ENCODE measurements at places on chromosomes 7 and 10.

GRCh38 chr7:102080019-102080433 lies 206.6 kb upstream of the SH2B2 start:
- DNase-seq, result no peak

GRCh38 chr7:10521306-10521705 lies 452.4 kb upstream of the PHF14 start:
- no peak for DNase-seq

DNA sequence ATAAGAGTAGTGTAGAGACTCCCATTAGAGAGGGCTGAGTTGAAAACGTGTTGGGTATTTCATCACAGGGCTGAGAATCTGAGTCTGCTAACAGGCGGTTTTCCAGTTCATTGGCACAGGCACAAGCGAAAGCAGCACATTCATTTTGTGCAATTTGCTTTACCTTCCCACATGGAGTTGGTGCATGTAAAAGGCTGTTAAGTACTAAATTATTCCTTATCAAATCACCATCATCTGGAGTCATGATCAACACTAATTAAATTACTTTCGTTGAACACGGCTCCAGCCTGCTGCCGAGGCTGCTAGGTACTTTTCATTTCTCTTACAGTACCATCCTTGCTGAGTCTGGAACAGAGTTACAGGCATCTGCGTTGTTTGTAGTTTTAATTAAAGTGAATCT lies 43.8 kb downstream of the ETV1 start:
- no peak for DNase-seq

GRCh38 chr7:126659124-126659523 lies 593.6 kb downstream of the GRM8 start:
- DNase-seq, result no peak

GRCh38 chr10:124162774-124163354 lies 69.5 kb upstream of the CHST15 start:
- DNase-seq, result no peak

DNA sequence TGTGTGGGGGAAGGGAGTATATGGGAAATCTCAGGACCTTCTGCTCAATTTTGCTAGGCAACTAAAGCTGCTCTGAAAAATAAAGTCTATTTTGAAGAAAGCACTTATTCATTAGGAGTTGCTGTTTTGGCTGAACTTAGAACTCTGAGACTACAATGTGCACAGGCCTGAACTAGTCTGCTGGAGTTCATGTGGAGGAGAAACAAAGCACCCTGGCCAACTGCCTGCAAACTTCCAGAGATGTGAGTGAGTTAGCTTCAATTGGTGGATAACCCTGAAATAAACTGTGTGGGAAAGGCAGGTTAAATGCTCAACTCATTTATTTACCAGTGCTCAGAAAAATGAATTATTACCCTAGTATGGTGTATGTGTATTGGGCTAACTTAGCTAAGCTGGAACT lies 17.3 kb upstream of the FAM241B start:
- no peak for DNase-seq

Measured in NCI-H510A (cell line).